ENCODE measurements at places on chromosomes 2 and 18.

DNA sequence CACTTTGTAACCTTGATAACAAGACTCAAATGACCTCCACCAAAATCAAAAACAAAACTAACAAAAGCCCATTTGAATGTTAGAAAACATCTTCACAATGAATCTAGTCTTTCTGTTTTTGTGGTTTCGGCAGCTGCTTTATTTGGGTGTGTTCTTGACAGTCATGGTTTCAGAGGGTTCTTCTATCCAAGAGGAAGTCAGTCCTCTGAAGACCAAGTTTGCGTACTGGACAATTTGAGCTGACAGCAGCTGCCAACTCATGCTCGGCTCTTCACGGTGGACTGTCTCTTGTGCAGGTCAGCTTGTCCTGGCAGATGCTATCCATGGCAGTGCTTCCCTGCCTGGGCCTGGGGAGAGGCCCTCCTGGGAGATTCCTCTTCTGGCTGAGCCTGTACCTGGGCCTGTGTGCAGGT, 91.0 kb downstream of the TMEM17 start:
- H3K27ac ChIP-seq, result no peak overlapping the region
- H3K36me3 ChIP-seq, result no peaks in the 10 kb centered on the region
- no peaks in the 10 kb centered on the region for H3K27me3 ChIP-seq
- DNase-seq, result no peak

DNA sequence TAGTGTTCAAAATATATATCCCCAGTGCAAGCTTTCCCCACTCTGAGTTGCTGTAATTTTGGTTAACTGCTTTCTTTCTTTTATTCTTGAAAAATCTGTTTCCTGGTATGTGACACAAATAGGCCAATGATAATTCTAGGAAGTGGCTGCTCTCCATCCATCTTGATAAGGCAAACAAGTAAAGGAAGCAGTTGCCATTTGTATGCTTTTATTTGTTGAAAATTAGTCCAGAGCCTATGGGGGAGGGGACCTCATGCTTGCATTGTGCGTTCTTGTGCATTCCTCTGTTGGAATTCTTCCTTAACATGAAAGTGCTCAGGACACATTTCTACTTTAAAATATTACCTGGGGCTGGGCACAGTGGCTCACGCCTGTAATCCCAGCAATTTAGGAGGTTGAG, 111.2 kb upstream of the FSHR start:
- no peaks in the 10 kb centered on the region for H3K4me1 ChIP-seq
- H3K27me3 ChIP-seq, result no peaks in the 10 kb centered on the region
- no peak for DNase-seq
- H3K4me3 ChIP-seq, result no peak overlapping the region
- no peak overlapping the region for H3K27ac ChIP-seq

DNA sequence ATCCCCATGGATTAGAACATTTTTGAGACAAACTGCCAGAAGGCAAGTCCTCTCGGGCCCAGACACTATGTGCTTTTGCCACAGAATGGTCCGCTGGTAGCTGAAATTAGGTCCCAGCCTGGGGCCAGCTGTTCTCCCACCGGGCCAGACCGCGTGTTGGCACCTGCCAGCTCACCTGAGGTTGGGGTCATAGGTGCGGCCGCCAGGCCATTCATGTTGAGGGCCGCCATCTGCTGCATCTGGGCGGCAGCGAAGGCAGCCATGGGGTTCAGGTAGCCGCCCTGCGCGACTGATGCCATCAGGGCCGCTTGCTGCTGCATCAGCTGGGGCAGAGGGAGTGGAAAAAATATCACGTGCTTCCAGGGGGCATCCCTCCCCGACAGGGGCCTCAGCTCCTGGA, 292.8 kb downstream of the CELF4 start:
- H3K27ac ChIP-seq, result no peak overlapping the region
- no peaks in the 10 kb centered on the region for H3K36me3 ChIP-seq
- H3K27me3 ChIP-seq, result no peaks in the 10 kb centered on the region
- DNase-seq, result no peak
- H3K4me1 ChIP-seq, result no peaks in the 10 kb centered on the region

DNA sequence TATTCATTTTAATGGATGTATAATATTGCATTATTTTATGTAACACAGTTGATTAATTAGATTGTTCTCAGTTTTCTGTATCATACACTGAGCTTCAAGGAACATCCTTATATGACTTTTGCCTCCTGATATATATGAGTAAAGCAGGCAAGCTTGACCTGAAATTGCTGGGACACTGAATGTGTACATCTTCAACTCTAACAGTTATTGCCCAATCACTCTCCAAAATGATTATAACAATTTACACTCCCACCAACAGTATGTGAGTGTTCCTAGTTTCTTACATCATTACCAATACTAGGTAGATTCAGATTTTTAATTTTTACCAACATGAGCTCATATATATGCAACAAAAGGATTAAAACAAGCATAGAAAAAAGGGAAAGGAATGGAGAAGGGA, 379.4 kb downstream of the SETBP1 start:
- H3K4me1 ChIP-seq, result peaks cover 5% of the 10 kb centered on the region
- H3K27me3 ChIP-seq, result no peaks in the 10 kb centered on the region
- H3K27ac ChIP-seq, result no peak overlapping the region
- H3K36me3 ChIP-seq, result peaks cover 4% of the 10 kb centered on the region
- DNase-seq, result no peak
- H3K4me3 ChIP-seq, result no peak overlapping the region

- no peaks in the 10 kb centered on the region for H3K27me3 ChIP-seq
- peak overlapping the region; percentile 92 for H3K27ac ChIP-seq
- H3K36me3 ChIP-seq, result no peaks in the 10 kb centered on the region
- peak overlapping the region; percentile 72 for H3K4me3 ChIP-seq
- H3K4me1 ChIP-seq, result peaks cover 11% of the 10 kb centered on the region
- DNase-seq, result peak; percentile 3
Measured at GRCh38 chr18:25351280-25351775, 638 bp downstream of the ZNF521 start.

DNA sequence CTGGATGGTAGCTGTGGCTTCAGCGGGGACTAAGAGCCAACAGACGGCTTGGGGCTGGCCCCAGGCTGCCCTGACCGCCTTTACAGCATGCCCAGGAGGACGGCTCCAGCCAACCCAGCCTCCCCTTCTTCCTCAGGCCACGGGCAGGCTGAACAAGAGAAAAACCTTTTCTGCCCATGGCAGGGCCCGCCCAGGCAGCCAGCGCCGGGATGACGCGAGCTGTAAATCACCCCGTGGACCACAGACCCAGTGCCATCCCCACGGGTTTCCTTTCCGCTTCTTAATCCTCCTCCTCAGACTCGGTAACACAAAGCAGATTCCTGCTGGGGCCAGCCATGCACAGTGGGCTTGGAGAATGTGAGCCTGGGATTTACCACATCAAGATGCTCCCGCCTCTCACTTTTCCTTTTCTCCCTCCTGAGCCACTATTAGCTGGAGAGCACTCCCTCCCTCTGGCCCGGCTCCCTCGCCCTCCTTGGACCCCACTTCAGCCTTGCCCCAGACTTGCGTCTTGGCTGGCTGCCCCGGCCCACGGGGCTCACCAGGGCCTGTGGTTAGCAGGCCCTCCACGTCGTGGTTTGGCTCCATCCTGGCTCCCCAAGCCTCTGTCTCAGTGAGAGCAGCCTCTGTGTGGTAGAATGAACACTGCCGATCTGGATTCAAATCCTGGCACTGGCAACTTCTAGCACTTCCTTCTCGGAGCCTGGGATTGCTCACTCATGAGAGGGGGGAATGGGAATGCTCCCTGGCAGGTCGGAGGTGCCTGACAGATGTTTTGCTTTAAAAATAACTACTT, 31.4 kb downstream of the ATOH8 start:
- peak; percentile 71 for DNase-seq
- H3K36me3 ChIP-seq, result peaks cover 54% of the 10 kb centered on the region
- H3K27ac ChIP-seq, result peak overlapping the region; percentile 89
- no peaks in the 10 kb centered on the region for H3K27me3 ChIP-seq

GRCh38 chr2:80363330-80363729, 58.8 kb upstream of the LRRTM1 start:
- no peaks in the 10 kb centered on the region for H3K27me3 ChIP-seq
- no peak for DNase-seq
- H3K36me3 ChIP-seq, result no peaks in the 10 kb centered on the region
- no peaks in the 10 kb centered on the region for H3K4me1 ChIP-seq

DNA sequence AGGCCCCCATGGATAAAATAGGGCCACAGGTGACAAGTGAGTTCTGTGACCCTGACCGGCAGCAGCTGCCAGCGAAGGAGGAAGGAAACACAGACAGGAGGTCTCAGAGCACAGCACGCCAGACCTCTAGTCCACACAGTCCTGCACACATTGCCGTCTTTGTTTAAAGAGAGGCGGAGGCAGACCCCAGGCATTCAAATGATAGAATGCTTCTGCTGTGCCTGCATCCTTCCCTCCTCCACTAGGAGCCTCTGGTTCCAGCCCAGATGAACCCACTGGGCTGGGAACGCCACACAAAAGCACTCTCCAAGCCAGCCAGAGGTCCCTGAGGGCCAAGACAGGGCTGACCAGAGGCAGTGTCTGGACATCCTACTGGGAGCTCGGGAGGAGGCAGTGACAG, 118.7 kb downstream of the KLHL29 start:
- H3K4me3 ChIP-seq, result no peak overlapping the region
- H3K27ac ChIP-seq, result no peak overlapping the region
- no peaks in the 10 kb centered on the region for H3K4me1 ChIP-seq
- H3K36me3 ChIP-seq, result no peaks in the 10 kb centered on the region
- DNase-seq, result no peak
- no peaks in the 10 kb centered on the region for H3K27me3 ChIP-seq

GRCh38 chr2:96144481-96145035, 682 bp downstream of the DUSP2 start:
- no peak for DNase-seq
- no peak overlapping the region for H3K27ac ChIP-seq
- H3K4me3 ChIP-seq, result peak overlapping the region; percentile 40
- no peaks in the 10 kb centered on the region for H3K27me3 ChIP-seq
- H3K4me1 ChIP-seq, result peaks cover 7% of the 10 kb centered on the region

DNA sequence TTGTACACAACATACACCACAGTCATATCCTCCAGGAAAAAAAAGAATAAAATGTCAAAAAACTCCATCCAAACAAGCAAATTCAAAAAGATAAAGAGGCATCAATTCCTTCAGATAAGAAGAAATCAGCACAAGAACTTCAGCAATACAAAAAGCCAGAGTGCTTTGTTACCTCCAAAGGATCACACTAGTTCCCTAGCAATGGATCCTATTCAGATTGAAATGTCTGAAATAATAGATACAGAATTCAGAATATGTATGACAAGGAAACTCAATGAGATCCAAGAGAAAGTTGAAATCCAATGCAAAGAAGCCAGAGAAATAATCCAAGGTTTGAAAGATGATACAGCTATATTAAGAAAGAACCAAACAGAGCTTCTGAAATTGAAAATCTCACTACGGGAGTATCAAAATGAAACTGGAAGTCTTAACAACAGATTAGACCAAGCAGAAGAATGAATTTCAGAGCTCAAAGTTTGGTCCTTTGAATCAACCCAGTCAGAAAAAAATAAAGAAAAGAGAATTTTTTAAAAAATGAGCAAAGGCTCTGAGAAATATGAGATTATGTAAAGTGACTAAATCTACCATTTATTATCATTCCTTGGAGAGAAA, 80.6 kb downstream of the TRABD2A start:
- no peaks in the 10 kb centered on the region for H3K4me1 ChIP-seq
- no peaks in the 10 kb centered on the region for H3K27me3 ChIP-seq
- no peaks in the 10 kb centered on the region for H3K36me3 ChIP-seq
- no peak for DNase-seq

All from thyroid gland (tissue), 4 donors.